Islet precursor cell (in vitro differentiated cells): ENCODE measurements at places on chromosomes 6 and 20.

GRCh38 chr20:5495026-5495425, 178.3 kb upstream of the PROKR2 start:
- DNase-seq = no peak

- DNase-seq = peak; percentile 31
Measured at GRCh38 chr6:5726976-5727718, 279.6 kb downstream of the NRN1 start.

GRCh38 chr20:57432862-57433491, 41.8 kb downstream of the RBM38 start:
- no peak for DNase-seq

GRCh38 chr6:116268589-116269293, 11.0 kb downstream of the TSPYL1 start:
- no peak for DNase-seq

DNA sequence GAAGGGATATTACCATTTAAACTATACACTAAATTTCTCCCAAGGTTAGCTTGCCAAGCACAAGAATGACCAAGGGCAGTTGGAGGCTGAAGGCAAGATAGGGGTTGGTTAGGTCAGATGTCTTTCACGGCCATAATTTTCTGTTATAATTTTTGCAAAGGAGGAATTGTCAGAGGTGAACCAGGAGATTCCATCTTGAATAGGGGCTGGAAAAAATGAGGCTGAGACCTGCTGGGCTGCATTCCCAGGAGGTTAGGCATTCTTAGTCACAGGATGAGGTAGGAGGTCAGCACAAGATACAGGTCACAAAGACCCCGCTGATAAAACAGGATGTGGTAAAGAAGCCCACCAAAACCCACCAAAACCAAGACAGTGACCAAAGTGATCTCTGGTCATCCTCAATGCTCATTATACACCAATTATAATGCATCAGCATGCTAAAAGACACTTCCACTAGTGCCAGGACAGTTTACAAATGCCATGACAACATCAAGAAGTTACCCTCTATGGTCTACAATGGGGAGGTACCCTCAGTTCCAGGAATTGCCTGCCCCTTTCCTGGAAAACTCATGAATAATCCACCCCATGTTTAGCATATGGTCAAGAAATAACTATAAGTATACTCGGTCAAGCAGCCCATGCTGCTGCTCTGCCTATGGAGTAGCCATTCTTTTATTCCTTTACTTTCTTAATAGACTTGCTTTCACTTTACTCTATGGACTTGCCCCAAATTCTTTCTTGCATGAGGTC, 371.8 kb upstream of the SULF2 start:
- DNase-seq = no peak

GRCh38 chr6:22809370-22809769, 240.0 kb downstream of the HDGFL1 start:
- DNase-seq = no peak

DNA sequence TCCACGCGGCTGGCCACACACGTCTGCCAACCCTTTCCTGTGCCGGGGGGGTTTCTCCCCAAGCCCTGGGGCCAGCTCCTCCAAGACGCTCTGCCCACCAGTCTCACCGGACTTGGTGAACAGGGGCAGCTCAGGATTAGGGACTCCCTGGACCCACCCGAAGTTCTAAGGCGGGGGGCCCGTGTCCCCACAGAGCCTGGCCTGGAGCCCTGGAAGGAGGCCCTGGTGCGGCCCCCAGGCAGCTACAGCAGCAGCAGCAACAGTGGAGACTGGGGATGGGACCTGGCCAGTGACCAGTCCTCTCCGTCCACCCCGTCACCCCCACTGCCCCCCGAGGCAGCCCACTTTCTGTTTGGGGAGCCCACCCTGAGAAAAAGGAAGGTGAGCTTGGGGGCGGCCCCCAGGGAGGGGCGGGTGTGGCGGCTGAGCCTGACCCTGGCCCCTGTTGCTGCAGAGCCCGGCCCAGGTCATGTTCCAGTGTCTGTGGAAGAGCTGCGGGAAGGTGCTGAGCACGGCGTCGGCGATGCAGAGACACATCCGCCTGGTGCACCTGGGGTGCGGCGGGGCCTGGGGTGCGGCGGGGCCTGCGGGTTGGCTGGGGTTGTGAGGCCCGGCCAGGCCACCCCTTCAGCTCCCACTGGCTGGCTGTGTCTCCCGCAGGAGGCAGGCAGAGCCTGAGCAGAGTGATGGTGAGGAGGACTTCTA, 2.3 kb downstream of the SLC2A4RG start:
- no peak for DNase-seq

GRCh38 chr20:33257237-33257636, 21.4 kb downstream of the BPIFA1 start:
- DNase-seq = no peak

GRCh38 chr6:149499066-149499465, 14.3 kb upstream of the ZC3H12D start:
- no peak for DNase-seq

DNA sequence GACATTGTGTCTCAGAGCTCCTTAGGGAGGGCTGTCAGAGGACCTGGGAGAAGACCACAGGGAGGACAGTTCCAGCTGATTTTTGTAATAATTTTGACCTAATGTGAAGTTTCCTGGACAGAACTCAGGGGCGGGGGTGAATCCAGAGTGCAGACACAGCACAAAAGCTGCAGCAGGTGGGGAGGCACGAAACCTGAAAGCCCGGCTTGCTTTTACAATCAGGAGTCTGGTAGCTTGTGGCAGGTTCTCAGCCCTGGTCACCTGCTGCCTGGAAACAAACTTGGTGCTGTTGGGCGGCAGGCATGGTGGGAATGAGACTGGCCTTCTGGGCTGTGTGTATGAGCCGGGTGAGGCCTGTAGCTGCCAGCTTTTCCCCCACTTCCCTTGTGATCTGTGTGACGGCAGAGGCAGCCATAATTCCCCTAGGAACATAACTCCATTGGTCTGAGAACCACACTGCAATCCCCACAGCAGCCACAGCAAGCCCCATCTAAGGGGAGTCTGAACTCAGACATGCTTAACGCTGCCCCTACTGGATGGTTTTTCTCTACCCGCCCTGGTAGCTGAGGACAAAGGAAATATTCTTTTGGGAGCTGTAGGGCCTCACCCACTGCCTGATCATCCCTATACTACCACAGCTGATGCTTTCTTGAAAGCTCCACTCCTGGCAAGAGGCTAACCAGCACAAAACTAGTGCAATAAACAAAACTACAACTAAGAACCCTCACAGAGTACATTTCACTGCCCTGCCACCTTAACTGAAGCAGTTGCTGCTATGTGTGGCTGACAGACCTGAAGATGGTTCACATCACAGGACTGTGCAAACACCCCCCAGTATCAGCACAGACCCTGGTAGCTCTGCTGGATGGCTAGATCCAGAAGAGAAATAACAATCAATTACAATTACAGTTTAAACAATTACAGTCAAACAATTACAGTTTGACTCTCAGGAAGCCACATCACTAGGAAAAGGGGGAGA, 1055.1 kb upstream of the GJE1 start:
- DNase-seq = peak; percentile 75

DNA sequence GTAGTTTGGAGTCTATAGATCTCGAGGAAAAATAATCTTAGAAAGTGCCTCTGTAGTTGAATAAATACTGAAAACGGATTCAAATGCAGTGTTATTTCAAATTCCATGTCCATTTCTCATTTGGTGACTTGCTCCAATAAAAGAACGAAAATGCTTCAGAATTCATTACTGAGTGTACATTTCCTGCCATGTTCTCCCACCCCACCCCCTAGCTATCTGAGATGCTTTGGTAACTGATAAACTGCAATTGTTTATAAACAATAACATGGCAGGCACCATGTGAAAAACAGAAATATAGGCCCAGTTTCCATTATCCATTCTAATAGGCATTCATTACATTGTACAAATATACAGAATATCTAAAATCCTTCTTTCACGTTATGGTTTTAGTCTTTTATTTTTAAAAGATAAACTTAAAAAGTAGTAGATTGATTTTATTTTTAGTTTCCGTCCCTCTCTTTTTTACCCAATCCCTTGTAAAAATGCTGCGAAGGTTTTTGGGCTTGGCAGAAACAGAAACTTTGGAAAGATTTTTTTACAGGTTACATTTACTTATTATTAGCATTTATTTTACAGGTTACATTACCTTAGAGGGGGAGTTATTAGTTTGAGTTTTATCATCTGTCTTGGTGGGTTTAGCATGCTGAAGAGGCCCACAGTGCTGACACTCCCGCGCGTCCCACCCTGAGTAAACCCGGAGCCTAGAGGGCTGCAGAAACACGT, 1.5 kb downstream of the FAM162B start:
- DNase-seq = no peak

GRCh38 chr6:92180090-92180489, 1239.3 kb downstream of the EPHA7 start:
- DNase-seq = no peak

DNA sequence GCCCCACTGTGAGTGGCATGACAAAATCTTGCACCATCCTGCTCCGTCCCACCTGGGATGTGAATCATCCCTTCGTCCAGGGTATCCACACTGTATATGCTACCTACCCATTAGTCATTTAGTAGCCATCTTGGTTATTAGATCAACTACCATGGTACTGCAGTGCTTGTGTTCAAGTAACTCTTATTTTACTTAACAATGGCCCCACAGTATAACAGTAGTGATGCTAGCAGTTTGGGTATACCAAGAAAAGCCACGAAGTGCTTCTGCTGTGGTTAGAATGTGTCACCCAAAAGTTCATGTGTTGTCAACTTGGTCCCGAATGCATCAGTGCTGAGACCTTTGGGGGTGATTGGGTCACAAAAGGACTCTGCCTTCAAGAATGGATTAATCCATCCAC, 11.7 kb downstream of the OSER1 start:
- DNase-seq = no peak

DNA sequence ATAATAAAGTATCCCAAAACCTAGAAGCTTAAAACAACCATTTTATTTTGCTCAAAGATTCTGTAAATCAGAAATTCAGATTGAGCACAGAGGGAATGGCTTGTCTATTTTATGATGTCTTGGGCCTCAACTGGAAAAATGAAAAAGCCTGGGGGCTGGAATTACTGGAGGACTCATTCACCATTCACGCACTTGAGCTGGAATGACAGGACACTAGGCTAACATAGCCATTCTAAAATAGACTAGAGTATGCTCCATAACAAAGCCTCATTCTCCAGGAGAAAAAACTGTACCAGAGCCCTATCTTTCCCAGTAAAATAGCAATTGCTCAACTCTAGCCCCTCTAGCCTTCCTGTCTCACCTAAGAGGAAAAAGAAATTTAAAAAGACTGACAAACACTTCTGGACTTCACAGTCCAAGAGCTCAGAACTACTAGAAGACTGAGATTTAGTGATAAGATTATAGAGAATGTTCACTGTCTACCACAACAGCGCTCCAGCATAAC, 145.4 kb upstream of the BTBD3 start:
- DNase-seq = no peak

DNA sequence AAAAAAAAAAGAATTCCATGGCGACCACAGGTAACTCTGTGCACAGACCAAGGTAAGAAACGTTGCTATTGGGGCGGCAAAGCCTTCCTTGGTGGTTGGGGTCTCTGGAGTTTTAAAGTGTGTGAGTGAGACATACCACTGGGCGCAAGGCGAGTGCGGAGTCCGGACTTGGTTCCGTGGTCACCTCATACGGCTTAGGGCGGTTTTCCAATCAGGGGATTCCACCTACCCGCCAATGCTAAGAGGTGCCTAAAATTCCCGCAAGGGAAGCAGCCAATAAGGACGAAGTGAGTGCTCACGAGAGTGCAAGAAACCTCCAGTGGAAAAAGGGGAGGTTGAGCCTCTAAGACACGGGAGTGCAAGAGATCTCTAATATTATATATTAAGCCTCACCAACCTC, 68.6 kb upstream of the PRSS16 start:
- DNase-seq = peak; percentile 63

GRCh38 chr6:129498950-129499842, 210.8 kb downstream of the ARHGAP18 start:
- DNase-seq = no peak

- no peak for DNase-seq
Measured at GRCh38 chr6:105317607-105318533, 85.0 kb downstream of the PREP start.

GRCh38 chr6:7561153-7561964, 19.9 kb downstream of the DSP start:
- peak; percentile 60 for DNase-seq

GRCh38 chr6:71473926-71474325, 185.3 kb downstream of the OGFRL1 start:
- no peak for DNase-seq

DNA sequence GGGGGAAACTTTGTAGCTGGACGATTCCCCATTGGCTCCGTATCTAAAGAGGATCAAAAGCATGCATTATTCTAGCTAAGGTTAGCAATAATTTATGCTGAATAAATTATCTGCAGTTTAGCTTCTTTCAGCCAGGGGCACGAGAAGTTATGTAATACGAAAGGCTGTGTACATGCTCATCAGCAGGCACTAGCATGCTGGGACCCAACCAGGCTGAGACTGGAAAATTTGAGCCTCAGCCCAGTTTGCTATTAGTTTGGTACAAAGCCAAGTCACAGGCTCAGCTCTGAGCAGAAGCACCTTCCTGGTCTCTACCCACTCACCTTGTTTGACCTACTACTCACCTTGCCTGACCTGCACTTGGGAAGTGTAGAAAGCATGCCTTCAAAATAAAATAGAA, 328.1 kb upstream of the ARID1B start:
- DNase-seq = no peak

- DNase-seq = peak; percentile 94
Measured at GRCh38 chr6:43113431-43114260, 37.5 kb downstream of the PTK7 start.

- no peak for DNase-seq
Measured at GRCh38 chr6:131897050-131897435, 54.1 kb downstream of the CCN2 start.

DNA sequence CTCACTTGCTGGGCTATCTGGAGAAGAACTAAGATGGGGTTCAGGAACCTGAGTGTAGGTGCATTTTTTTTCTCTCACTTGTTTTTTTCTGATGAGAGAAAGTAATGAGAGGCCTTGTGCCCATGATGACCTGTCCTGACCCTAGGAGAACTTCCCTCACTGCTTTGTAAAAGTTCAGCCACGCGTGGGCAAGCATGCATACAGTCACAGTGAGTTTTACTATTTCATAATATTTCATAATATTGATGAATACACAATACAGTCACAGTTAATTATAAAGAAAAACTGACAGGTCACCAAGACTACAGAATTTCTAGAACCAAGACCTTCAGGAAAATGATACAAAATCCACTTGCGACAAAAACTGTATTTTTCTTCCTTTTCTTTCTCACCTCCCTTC, 111.8 kb downstream of the MAP7 start:
- DNase-seq = no peak
